Neural crest cell (in vitro differentiated cells): ENCODE measurements at places on chromosomes 16 and 17.

GRCh38 chr16:88854306-88855111 is 2.2 kb downstream of the GALNS start:
- DNase-seq: no peak

- DNase-seq: no peak
Measured at GRCh38 chr17:41013606-41014005, 4.7 kb upstream of the KRTAP3-1 start.

GRCh38 chr16:3971261-3971660 is 90.7 kb upstream of the CREBBP start:
- DNase-seq: no peak

- no peak for DNase-seq
Measured at GRCh38 chr17:81536299-81537290, 8.4 kb downstream of the FSCN2 start.

DNA sequence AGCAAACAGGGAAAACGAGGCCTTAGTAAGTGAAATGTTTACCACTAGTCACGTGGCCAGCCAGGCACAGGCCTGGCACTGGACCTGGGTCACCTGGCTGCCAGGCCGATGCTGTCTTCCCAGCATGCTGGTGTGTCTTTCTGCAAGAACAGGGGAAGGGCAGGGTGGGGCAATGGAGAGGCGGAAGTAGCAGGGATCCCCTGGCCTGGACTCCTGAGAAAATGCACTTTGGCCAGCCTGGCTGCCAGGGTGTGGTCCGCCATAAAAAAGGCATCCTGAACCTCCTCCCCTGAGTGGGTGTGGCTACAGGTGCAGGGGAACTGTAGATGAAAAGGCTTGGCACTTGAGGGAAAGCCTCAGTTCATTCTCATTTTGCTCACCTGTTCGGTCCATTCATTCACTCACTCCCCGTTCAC is 1.0 kb upstream of the ANKRD40CL start:
- DNase-seq: no peak

DNA sequence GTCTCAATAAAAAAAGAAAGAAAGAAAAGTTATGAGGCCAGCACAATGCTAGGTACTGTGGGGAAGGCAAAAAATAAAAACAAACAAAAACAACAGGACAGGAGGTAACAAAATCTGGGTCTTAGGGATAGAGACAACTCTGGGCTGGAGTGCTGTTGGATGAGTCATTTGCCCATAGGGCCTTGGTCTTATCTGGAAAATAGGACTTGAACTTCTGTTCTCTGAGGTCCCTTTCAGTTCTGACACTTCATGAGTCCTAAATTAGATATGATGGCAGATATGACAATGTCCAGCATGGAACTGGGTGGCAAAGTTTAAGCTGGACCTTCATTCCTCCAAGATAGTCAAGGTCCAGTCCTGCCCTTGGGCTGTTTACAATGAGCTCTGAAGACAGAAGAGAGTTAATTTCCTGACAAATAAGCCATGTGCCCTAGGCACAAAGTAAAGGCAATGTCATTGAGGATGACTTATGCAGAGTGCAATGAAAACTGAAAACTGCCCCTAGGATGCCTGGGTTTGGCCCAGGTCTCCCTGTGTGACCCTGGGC is 8.9 kb upstream of the HDAC5 start:
- no peak for DNase-seq

- no peak for DNase-seq
Measured at GRCh38 chr16:56938664-56939513, 6.9 kb downstream of the HERPUD1 start.

- peak; percentile 91 for DNase-seq
Measured at GRCh38 chr16:20741554-20742285, at the start of gene THUMPD1. THUMPD1 (minus strand) TSS chr16:20741818; CDS start chr16:20741739, 79 bp downstream.

- no peak for DNase-seq
Measured at GRCh38 chr16:66923866-66924265, 1.5 kb downstream of the RRAD start.

- DNase-seq: peak; percentile 16
Measured at GRCh38 chr17:66165537-66166123, 26.3 kb downstream of the CEP112 start.

GRCh38 chr16:31367853-31368252 is 12.9 kb downstream of the ITGAX start:
- DNase-seq: no peak

- DNase-seq: no peak
Measured at GRCh38 chr16:55297062-55297909, 26.7 kb upstream of the IRX6 start.

- DNase-seq: no peak
Measured at GRCh38 chr17:64061178-64061898, 40.9 kb upstream of the ICAM2 start.

GRCh38 chr17:6393351-6393952 is 41.5 kb downstream of the AIPL1 start:
- no peak for DNase-seq

DNA sequence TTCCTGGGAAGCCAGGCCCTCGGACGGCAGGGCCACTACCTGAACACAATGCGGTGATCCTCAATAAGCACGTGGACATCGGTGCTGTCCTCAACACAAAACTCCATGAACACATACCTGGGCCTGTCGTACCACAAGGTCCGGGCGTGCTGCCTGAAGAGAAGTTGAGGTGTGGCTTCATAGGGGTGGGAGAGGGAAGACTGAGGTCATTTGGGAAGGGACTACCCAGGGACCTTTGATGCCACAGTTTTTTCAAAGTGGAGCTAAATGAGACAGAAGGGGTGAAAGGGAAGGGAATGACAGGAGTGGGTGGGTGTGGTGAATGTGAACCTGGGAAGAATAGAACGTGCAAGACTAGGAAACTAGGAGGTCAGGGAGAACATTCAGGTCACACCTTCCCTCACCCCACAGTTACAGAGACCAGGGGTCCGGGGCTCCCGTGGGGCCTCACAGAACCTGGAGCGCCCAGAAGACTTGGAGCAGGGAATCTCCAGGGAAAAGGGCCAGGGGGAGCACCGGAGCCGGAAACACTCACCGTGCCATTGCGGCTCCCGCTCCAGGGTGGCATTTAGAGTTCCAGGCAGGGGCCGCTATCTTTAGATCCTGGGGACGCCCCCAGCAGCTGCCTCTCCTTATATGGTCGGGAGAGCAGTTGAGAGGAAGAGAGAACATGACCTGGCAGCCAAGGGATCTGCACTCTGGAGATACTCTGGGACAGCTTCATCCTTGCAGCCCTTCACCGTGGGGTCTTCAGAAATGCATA is at the start of gene PTGES3L:
Gene PTGES3L (minus strand): TSS at position 570 of the 763 bp plus-strand sequence. CDS start 27 bp downstream, at position 543.
- no peak for DNase-seq

- DNase-seq: no peak
Measured at GRCh38 chr17:63274146-63274545, 172.0 kb downstream of the CYB561 start.

- no peak for DNase-seq
Measured at GRCh38 chr17:48613862-48614694, 1.0 kb downstream of the HOXB8 start.

GRCh38 chr16:54689072-54689865 is 241.4 kb upstream of the IRX5 start:
- no peak for DNase-seq

GRCh38 chr16:80993307-80993706 is 13.4 kb downstream of the CMC2 start:
- DNase-seq: no peak

- no peak for DNase-seq
Measured at GRCh38 chr17:8163978-8164814, 1.4 kb upstream of the VAMP2 start.

- no peak for DNase-seq
Measured at GRCh38 chr16:23514381-23515152, 4.3 kb upstream of the GGA2 start.

GRCh38 chr17:3506054-3506453 is 30.3 kb downstream of the ASPA start:
- no peak for DNase-seq

DNA sequence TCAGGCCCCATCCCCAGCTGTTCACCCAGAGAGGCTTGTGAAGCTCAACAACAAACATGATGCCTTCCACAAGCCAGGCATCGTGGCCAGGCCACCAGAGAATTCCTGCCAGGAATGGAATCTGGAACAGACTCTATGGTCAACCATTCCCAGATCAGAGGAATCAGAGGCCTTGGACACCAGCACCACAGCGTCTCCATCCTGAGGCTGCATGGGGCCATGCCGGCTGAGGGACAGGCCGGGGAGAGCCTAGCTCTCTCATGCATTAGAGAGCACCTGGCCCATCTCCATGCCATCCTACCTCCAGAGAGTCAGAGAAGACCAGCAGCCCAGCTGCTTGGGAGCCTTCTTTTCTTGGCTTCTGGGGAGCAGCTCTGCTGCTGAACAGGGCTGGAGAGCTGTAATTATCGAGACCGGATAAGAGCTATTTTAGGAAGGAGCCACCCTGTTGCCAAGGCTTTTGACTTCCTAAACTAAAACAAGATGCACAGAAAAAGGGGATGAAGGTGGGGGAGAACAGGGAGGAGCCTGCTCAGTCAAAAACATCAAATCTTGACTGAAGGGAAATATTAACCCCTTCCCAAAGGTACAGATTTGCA is 24.5 kb upstream of the MTMR4 start:
- DNase-seq: no peak

DNA sequence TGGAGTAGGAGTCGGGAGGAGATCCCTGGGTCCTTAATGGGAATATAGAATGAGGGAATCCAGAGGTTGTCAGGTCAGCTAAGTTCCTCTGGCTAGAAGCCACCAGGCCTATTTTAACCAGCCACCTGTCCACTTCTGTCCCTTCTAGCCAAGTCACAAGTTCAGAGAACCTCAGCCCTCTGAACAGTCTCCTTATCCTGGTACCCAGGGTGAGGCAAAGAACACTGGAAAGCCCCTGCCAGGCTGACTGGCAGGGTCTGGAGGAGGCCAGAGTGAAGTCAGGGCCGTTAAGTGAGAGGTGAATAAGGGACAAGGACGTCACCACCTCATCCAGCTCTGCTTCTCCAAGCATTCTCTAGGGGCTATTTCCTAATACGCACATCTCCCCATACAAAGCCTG is 2.7 kb downstream of the CTDNEP1 start:
- DNase-seq: no peak

- no peak for DNase-seq
Measured at GRCh38 chr17:81870131-81870980, 781 bp downstream of the ARHGDIA start.

DNA sequence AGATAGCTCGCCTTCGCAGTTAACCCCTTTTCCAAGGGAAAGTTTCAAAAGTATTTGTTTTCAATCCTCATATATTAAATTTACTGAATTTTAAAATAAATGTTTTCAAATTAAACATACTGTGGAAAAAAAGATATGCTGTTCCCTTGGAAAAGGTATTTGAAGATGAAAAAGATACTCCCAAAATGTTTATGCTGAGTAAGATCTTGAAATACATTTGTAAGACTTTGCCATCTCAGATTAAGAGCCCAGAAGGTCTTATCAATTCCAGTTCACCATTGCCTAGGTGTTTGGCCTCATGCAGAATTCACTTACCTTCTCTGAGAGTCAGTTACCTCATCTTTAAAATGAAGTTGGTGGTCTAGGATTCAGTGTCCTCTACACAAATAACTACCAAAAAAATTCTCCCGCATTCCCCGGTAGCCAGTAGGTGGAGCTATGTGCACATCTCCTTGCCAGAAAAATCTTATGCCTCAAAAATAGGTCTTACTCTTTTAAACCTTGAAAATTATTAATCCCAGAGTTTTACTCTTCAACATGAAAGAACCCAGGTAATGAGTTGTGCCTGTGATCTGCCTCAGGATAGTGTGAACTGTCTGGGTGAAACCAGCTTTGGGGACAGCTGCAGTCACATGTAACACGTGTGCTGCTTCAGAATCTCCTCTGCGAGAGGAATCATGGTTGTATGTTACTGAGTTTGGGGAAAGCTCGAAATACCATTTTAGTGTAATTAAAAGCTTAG is 178.3 kb downstream of the MRTFB start:
- peak; percentile 44 for DNase-seq

DNA sequence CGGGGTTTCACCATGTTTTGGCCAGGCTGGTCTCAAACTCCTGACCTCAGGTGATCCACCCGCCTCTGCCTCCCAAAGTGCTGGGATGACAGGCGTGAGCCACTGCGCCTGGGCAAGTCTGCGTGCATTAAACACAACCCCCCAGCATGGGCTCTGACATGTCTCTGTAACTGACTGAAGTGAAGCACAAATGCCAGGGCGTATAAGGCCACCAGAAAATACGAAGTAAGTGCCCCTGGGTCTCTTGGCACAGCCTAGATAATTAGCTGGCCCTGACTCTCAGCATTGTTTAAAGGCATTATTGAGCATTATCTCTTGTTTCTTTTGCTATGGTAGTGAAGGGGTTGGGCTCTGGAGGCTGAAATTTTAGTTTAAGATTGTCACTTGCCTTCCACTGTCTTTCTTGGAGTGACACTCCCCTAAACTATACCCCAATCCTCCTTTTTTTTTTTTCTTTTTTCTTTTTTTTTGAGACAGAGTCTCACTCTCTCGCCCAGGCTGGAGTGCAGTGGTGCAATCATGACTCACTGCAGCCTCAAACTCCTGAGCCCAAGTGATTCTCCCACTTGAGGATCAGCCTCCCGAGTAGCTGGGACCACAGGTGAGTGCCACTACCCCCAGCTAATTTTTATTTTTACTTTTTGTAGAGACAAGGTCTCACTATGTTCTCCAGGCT is 8.2 kb upstream of the SEC14L1 start:
- DNase-seq: no peak

DNA sequence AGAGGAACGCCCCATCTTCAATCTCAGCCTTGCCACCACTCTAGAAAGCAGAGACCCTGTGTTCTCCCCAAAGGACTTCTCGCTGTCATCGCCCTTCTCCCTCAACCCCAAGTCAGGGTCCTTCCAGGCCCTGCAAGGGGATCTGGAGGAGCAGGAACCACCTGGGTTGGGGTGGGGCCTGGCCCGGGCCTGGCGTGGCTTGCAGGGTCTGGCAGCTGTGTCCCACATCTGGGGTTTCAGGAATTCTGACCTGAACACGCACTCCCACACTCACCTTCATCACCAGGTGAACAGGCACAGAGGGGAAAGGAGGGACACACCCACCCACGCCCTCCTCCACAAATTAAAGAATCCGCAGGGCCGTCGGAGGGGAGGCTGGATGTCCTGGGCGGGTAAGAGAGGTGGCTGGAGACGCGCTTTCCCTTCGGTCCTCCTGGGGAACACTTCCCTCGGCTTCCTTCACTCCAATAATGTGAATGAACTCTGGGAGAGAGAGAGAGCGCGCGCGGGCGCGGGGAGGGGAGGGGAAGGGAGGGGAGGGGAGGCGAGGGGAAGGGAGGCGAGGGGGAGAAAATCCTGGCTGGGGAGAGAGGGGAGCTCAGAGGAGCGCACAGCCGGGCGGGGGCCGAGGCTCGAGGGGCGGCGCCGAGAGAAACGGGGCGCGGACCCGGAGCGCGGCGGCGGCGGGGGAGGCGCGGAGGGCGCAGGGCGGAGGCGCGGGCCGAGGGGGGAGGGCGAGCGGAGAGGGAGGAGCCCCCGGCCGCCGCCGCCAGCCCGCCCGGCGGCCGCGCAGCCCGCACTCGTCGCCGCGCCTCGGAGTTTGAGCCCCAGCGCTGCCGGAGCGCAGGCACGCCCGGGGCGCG is at the start of gene CACNG4:
Gene CACNG4 (plus strand): TSS at position 799 of the 863 bp plus-strand sequence. CDS start 205 bp downstream, outside the sequence.
- DNase-seq: peak; percentile 49
